A172 (cell line): ENCODE measurements at places on chromosomes 11 and 22. TPM values are rescaled to one million over a fixed set of nuclear protein-coding genes. Genes with fewer than 3 reads are reported as not detected.

- DNase-seq, result peak; percentile 87
Observed at GRCh38 chr11:14336507-14337503, 22.2 kb downstream of the RRAS2 start.

DNA sequence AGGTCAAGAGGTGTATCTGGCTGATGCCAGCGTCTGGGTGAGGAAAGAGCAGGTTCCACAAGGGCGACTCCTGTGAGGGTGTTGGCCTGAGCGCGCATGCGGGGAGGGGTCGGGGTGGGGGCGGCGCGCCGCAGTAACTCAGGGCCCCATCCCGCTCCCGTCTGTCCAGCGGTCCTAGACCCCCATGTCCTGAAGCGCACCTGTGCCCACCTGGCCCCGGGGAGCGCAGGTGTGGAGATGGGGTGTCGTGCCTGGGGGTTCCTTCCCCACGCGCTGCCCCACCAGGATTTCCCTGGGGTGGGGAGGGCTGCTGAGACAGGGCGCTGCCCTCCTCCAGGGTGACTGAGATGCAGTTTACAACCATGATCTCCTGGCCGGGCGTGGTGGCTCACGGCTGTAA is 20.9 kb downstream of the RNH1 start:
- DNase-seq, result no peak

DNA sequence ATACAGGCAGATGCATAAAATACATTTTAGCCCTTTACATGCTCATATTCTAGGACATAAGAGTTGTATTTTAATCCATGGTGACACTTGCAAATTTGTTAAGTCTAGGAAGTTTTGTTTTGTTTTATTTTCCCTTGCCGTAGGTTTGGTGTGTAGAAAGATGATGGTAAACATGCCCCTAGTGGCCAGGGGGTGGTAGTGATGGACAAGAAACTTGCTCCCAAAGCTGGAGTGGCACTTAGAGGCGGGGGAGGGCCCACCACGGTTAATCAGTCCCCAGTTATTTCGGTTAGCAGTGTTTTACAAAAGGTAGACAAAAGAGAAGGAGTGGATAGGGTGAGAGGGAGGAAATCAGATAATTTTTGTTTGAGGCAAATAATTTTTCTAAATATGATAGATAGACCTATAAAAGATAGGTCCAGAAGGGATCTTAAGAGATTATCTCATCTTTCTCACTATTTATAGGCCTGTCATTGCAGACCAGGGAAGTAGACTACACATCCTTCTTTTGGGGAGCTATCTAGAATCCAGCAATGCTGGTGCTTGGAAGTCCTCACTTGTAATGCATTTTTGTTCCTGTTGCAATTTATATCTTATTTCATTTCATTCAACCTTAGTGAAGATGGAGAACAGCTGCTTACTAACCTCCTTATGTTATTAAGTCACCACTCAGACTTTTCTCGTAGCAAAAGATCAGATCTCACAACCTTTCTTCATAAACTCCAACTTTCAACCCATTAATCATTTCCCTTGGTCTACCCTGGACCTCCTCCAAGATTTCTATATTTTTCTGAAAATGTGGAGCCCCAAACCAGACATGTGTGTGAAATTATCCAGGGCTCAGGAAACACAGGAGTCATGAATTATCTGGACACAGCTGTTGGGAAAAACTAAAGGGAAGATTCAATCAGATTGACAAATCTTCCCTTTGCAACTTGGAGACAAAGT is 5.9 kb upstream of the BDNF start:
- no peak for DNase-seq

GRCh38 chr11:3855808-3856491 is 486 bp downstream of the STIM1 start:
- DNase-seq, result peak; percentile 30

GRCh38 chr22:24421428-24421931 is 5.9 kb upstream of the ADORA2A start:
- no peak for DNase-seq

DNA sequence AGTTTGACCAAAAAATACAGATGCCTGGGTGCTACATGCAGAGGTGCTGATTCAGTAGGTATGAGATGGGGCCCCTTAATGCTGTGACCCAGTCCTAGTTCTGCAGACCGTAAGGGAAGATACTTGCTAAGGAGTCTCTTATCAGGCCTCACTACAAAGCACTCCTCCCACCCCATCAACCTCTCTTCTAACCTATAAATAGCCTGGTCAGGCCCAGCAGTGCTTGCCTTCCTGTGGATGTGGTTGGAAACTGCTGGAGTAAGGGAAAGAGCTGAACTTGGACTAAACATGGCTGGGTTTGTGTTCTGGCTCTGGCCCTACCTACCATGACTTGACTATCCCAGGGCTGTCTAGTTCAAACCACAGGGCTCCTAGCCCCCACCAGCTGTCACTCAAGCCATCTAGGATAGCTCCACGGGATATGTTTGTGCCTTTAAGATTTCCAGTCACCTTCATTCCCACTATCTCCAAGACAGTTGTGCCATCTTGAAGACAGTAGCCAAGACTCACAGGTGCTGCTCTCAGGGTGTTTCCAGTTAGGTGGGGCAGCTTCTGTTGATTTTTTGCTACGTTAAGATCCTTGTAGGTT is 9.5 kb upstream of the DKK3 start:
- peak; percentile 40 for DNase-seq

- DNase-seq, result no peak
Observed at GRCh38 chr22:32926600-32926999, 125.1 kb downstream of the TIMP3 start.

DNA sequence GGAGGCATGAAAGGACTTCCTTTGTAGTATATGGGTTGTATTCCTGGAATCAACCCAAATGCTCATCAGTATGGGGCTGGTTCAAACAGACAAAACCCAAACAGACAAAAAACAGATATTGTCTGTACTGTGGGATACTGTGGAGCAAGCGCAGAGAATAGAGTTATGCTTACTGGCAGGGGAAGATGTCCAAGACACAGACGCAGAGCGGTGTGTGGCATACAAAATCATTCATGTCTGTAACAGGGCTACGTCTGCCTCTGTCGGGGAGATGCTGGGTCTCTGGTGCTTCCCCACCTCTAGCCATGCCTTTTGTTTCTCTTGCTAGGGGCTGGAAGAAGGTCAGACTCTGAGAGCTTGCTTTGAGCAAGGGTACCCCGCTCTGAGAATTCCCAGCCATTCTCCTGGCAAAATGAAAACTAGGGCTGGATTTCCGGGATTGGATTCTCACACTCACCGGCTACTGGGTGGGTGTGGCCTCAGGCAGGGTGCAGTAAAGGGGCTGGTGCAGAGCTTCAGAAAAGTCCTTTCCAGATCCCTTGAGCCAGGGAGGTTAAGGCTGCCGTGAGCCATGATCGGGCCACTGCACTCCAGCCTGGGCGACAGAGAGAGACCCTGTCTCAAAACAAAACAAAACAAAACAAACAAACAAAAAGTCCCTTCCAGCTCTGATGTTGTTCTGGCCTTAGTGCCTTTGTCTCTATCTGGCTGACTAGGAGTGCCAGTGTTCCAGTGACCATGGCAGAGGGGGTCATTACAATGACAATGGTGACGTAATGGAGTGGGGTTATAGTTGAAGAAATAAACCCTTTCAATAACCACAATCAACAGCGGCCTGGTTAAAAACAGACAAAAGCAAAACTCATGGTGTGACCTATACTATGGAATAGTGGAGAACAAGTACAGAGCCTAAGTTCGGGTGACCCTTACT is 2.9 kb upstream of the ABCC8 start:
- DNase-seq, result peak; percentile 28

DNA sequence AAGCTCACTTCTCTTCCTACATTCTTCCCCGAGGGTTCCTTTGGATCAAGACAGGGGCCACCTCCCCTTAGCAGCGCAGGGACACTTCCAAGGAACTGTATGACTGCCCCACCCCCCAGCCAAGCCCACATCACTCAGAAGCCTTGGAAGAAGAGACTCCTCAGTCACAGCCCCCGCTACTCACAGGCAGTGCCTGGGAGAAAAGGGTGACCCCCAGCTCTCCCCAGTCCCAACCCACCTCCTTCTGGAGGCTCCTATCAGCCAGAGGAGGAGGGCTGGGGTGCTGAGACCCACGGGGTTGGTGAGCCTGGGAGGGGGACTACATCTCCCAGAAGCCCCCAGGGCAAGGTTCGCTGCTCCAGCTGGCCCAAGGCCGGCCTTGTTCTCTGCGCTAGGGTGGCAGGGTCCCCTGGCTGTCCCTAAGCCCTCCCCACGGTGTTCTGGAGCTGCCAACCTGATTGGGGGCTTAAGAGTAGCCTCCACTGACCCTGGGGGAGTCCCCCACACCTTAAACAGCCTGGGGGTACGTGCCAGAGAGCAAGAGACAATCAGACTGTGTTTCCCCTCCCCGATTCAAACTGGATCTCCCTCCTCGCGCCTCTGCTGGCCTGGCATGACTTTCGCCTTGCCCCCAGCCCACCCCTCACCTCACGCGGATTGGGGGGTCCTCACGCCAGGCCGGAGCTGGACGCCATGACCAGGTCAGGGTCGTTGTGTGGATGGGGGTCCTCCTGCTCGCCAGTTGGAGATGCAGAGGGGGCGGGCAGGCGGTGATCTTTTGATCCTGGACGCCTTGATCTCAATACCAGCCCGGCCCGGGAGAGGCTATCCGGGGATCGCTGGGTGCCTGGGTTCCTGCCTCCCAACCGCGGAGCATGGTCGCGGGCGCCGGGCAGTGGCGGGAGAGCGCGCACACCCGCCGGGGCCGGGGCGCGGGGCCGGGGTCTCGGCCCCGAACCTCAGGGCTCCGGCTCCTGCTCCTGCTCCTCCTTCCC is 838 bp downstream of the BCL9L start:
- peak; percentile 28 for DNase-seq

DNA sequence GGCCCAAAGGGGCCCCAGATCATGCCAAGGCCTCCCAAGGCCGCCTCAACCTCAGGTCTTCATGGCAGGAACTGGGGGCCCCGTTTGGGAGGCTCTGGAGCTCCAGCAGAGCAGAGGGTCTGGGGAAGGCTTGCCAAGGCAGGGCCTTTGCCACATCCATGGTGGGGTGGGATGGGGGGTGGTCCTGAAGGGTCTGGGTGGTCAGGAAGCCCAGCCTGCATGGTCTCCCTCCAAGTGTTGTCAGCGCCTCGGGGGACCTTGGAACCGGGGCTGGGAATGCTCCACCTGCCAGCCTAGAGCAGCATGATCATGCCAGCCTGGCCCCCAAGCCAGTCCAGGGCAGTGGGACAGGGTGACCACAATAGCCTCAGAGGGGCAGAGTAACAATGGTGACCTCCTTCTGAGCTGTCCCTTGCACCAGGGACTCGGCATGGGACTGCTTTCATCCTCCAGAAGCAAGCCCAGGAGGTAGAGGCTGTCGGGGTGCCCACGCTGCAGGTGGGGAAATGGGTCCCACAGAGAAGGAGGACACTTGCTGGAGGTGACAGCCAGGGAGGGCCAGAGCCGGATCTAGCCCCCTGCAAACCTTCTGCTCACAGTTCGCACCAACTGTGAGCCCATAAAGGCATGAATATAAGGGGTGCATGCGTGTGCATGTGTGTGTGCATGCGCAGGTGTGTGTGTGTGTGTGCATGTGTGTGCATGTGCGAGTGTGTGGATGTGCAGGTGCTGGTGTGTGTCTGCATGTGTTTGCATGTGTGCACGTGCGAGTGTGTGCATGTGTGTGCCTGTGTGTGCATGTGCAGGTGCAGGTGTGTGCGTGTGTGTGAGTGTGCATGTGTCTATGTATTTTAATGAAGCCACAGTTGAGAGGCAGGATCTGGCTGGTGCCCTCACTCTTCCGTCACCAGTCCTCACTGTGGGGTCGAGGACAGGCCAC is 63.8 kb downstream of the MYEOV start:
- DNase-seq, result no peak

DNA sequence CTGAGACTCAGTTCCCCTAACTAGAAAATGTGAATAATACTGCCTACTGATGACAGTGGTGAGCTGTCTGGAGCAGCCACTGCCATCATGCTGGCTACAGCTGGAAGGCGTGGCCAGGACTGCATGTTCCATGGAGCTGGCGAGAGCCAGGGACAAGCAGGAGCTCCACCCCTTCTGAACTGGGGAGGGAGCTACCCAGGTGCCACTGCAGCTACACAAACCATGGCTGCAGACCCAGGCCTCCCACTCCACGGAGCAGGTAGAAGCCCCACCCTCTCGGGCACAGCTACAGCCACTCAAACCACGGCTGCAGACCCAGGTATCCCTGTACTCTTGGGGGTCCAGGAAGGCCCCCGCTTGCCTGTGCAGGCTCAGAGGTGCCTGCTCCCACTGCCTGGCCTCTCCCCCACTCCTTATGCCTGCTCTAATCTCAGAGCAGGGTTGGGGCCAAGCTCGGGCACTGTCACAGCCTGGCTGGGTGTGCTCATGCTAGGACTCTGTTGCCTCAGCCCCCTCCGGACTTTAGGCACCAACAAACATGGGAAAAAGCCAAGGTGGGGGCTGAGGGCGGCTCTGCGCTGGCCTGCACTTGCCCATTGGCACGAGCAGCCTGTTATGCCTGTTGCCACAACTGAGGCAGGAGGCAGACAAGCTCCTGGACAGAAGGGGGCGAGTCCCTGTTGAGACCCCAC is 51.7 kb downstream of the RAB30 start:
- DNase-seq, result no peak

- DNase-seq, result no peak
Observed at GRCh38 chr11:122107566-122107965, 8.4 kb downstream of the BLID start.

DNA sequence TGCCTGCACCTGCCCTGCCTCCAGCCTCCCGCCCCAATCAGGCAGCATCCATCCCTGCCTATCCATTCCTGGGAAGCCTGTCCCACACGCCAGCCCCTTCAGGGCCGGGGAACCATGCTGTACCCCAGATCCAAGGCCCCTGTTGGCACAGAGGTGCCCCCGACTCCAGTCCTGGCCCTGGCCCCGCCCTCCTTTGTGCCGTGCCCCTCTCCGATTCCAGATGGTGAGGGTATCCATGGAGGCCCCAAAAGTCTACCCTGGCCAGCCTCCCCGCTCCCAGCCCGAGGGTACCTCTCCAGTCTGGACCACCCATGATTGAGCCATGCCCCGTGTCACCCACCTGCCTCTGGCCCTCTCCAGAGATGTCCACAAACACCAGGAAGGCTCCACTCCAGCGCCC is 2.7 kb upstream of the TH start:
- no peak for DNase-seq

DNA sequence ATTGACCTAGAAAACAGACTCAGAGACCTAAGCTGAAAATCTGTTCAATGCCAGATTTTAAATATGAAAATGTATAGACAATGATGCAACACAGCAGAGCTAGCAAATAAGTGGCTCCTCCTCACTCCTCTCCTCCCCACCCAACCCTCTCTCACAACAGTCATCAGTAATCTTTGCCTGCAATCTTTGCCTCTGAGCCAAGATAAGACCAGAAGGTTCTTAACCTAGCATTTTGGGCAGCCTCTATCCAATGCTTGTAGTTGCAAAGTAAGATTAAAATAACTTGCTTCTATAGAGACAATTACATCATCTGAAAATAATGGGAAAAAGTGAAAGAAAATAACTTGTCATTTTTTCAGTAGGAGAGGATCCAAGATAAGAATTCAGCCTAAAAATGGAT is 117.3 kb downstream of the PARVA start:
- no peak for DNase-seq

GRCh38 chr11:132361011-132361550 is 990.7 kb downstream of the NTM start:
- DNase-seq, result no peak

The CEND1 gene
- not detected in 2 replicates for total RNA-seq

The CHRM4 gene
- total RNA-seq, result 4.0 and 5.5 TPM in 2 replicates

The OR10G7 gene
- not detected in 2 replicates for total RNA-seq

The TRPM5 gene
- total RNA-seq, result not detected in 2 replicates
